ENCODE measurements at places on chromosomes 6 and 20.

DNA sequence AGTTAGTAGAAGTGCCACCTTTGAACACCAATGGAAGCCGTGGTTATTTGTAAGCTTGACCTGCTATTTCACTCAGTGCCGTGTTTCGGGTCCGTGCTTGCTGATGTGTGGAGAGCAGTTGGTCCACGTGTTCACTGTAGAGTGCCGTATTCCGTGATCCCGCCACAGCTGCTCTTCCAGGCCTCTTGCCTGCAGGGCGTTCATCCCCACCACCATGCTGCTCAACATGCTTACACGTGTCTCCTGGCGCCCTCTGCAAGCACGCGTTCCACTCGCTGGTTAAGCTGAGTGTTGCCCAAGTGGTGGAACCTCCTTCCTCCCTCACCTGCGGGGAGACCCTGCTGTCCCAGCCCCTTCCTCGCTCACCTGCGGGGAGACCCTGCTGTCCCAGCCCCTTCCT is 28.0 kb upstream of the DACT2 start:
- no peak for DNase-seq

- no peak for DNase-seq
Measured at GRCh38 chr6:86030875-86031274, 388.2 kb upstream of the SYNCRIP start.

DNA sequence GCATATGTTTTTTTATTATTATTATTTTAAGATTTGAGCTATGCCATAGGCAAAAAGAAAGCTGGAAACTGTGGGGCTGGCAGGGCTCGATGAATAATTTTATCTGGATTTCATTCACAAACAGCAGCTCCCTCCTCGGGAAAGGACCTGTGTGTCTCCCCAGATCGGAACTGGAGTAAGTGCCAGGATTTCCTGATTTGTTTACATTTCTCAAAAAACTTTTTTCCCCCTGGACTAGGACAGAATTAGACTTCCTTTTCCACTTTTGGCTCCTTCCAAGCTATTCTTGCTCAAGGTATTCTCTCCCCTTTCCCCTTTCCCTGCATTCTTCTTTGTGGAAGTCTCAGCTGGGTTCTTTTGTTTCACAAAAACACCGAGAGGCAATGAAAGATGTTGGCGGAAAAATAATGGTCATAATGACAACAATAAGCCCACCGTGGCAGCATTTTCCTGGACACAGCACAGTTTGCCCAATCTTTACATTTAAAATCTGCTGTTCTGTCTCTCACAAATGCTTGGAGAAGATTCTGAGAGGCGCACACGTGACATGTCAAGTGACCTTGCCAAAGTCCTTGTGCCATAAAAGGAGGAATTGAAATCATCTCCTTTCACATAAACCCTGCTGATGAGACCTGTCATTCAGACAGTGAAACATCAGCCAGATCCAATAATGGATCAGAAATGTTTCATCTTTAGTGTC is 85.8 kb upstream of the PREP start:
- DNase-seq, result no peak

- no peak for DNase-seq
Measured at GRCh38 chr6:129138739-129139405, 255.9 kb downstream of the LAMA2 start.

DNA sequence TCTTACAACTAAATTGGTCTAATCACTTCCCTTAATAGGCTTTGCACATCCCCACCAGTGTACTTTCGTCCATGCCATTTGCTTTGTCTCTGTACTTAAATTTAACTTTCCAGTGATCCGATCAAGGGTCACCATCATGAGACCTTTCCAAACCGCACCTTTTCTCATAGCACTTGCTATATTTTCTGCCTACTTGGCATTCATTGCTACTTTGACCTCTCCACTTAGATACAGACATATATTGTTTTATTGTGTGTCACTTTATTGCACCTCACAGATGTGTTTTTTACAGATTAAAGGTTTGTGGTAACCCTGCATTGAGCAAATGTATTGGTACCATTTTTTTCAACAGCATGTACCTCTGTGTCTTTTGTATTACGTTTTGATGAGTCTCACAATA is 14.8 kb downstream of the SUMO4 start:
- no peak for DNase-seq

- no peak for DNase-seq
Measured at GRCh38 chr6:41674231-41675000, 36.1 kb downstream of the MDFI start.
